ENCODE measurements at places on chromosomes 4 and X.

GRCh38 chrX:130909469-130910136, 6.6 kb upstream of the ENOX2 start:
- no peak for DNase-seq

GRCh38 chr4:69549651-69550050, 53.9 kb upstream of the UGT2B4 start:
- DNase-seq = no peak

DNA sequence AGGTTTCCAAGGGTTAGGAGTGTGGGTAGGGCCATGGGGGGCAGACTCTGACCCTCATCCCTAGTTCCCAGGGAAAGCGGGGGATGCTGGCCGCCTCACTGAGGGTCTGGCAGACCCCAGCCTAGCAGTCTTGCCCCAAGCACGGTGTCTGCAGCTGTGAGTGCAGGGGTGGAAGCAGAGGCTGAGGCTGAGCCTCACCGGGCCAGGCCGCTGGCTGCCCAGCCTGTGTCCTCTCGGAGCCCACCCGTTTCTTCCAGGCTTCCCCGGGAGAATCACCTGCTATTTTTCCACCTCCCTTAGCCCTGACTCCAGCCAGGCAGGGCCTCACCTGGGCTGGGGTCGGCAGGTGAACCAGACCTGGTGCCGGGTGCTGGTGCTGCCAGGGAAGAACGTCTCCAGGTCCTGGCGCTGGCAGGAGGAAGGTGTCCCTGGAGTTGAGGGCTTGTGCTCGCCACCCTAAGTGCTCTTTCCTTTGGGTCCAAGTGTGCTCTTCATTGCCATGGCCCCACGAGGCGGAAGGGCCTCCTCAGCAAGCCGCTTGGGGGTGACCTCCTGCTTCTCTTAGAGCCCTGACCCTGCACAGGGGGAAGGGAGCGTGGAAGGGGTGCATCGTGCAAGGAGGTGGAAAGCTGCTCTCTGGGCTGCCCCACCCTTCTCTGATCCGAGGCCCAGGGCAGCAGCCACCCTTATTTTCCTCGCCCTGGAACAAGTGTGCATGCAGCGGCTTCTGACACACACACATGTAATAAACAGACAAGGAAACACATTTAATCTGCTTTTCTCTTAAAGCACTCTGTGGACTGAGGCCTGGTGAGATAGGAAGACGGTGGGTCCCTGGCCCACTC, 112.7 kb downstream of the FAM53A start:
- DNase-seq = no peak

GRCh38 chr4:62407534-62407933, 1207.4 kb downstream of the ADGRL3 start:
- no peak for DNase-seq

DNA sequence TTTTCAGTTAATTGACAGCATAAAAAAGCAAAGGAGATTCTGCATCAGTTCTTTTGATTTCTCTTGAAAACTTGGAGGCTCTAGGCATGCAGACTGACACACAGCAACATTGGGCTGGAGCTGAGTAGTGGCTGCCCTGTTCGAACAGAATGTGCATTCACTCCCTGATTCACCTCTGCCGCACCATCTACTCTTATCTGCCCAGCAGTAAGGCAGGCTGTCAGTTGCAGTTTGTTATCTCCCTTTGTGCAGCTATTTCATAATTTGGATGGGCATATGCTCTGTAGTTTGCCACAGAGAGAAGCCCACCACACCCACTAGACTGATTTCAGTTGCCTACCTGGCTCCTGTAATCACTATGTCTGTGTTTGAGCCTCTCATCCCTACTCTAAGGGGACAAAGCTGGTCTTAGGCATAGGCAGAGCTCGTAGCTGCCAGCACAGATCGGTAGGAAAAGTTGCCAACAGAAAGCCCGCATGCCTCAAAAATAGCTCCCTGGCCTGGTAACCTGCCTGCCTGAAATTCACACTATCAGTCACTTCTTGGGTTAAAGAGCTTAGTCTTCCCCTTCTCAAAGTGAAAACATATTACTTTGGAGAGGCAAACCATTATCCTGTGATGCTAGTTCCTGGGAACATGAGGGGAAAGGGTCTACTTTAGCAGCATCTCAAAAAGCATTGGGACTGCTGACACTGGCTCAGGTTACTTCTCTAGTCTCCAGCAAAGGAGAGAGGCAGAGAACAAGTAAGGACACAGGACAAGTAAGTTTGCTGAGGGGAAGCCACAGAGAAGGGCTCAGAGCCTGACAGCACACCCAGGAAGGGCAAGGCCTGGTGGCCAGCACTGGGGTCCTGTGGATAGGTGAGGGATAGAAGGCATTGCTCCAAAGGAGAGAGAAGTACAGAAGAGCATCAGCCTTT, 75.9 kb upstream of the TMEM164 start:
- no peak for DNase-seq

DNA sequence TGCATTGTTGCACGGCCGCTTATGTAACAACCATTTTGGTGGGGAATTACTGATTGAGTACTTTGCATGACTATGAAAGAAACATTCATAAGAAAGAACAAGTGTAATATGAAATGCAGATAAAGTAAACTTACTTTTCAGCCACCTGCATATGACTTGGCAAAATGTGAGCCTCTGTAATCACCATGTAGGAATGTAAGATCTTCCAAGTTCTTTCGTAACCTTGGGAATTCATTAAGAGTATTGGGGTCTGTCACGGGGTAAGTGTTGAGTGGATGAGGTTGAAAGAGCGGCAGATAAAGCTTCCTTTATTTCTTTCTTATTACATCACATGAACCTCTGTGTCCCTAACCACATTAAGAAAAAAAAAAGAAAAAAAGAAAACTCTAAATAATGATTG, 348.5 kb upstream of the NR3C2 start:
- no peak for DNase-seq

DNA sequence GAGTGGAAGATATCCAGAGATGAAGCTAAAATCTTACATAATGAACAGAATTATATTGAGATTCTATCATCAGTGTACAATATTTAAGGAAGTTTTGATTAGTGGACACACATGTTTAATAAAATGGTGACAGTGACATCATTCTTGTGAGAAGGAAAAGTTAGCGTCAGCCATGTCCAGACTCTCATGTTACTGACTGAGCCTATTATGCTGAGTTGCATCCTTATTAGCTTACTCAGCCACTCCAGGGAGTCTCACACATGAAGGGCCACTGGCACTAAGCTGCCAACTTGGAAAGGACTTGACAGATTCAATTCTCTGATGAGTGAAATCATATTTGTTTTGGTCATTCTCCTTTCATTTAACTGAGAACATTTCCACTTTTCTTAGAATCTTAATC, 170.6 kb downstream of the BANK1 start:
- DNase-seq = no peak

GRCh38 chrX:13482746-13483541, 86.5 kb upstream of the EGFL6 start:
- no peak for DNase-seq

GRCh38 chr4:47651231-47651630, 166.2 kb downstream of the ATP10D start:
- DNase-seq = no peak

DNA sequence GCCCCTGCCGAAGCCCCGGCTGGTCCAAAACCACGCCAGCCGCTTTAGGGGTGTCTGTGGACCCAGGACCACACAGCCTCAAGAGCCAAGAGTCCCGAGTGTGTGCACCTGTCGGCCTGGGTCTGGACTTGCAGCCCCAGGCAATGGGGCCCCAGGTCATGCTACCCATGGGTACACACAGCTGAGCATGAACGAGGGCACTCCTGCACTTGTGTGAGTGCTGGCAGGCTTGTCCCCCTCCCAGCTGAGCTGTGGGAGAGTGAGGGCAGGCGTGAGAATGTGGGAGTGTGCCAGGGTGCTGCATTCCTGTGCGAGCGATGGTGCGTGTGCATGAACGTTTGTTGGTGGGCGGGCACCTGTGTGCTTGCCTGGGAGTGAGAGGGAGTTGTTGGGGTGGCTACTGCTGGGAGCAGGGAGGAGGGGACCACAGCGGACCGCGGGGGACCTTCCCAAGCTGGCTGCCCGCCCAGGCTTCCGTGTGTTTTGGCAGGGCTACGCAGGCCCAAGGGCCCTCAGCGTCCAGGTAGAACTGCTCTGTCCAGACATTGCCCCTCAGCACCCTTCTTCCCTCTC, 30.8 kb downstream of the BLOC1S4 start:
- no peak for DNase-seq

DNA sequence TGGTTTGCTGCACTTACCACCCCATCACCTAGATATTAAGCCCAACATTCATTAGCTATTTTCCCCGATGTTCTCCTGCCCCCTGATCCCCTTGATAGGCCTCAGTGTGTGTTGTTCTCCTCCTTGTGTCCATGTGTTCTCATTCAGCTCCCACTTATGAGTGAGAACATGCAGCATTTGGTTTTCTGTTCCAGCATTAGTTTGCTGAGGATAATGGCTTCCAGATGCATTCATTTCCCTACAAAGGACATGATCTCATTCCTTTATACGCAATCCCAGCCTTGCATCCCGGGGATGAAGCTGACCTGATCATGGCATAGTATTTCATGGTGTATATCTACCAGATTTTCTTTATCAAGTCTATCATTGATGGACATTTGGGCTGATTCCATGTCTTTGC, 99.0 kb upstream of the DCAF12L2 start:
- DNase-seq = no peak

- no peak for DNase-seq
Measured at GRCh38 chr4:88240297-88240714, 44.1 kb downstream of the PPM1K start.

GRCh38 chr4:89586864-89587263, 250.1 kb downstream of the SNCA start:
- no peak for DNase-seq

- DNase-seq = no peak
Measured at GRCh38 chrX:47571896-47572295, 10.3 kb upstream of the TIMP1 start.

DNA sequence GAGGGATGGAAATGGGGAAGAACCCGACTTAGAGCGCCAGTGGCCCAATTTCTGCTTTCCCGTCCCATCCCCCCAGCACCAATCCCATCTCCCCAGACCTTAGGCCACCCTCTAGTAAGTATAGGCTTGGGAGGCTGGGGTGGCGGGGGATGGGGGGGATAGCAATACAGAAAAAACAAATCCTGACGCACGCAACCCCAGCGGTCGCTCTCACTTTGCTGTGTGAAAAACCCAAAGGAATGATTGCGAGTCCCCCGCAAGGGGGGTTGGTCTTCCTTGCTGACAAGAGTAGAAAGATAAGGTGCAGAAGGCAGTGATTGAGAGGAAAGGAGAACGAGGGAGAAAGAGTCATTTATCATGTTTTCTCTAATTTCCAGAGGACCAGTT, 863 bp downstream of the CPE start:
- DNase-seq = no peak

GRCh38 chrX:115988825-115989224, 181.7 kb upstream of the AGTR2 start:
- no peak for DNase-seq

DNA sequence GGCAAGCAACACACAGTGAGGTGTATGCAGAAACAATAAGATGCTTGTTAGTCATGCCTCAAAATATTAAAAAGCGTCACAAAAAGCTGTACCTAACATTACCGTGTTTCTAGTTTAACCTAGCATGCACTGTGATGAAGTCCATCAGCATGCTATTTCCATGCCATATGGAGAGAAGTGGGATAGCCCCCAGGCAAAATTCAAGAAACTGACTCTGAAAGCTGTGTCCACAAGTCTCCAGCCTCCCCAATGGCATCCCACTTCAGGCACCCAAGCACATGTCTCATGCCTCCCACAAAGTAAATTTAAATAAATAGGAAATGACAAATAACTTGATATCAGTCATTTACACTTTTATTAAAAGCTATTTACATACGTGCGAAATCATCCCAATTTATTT, 10.8 kb downstream of the GABRA2 start:
- no peak for DNase-seq

GRCh38 chrX:129247642-129248041, 275.6 kb downstream of the SMARCA1 start:
- no peak for DNase-seq

GRCh38 chr4:61994036-61994435, 793.9 kb downstream of the ADGRL3 start:
- DNase-seq = no peak

GRCh38 chr4:4853921-4854648, 5.4 kb upstream of the MSX1 start:
- no peak for DNase-seq

DNA sequence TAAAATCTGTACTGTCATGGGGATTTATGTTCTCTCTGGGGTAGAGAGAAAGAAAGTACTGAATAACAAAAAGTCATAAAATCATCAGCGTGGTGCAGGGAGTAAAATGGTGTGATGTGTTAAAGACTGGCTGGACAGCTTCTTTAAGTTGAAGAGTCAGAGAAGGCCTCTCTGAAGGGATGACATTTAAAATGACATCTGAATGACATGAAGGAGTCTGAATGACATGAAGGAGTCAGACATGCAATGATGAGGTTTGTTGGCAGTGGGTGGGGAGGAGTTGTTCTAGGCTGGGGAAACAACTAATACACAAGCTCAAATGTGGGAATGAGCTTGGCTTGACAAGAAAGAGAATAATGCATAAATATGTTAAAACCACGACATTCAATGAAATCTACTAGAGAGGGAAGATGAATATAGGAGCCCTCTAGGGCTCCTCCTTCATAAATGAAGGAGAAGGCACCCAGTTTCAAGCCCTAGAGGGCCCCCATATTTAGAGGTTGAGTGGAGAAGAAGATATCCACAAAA, 63.9 kb upstream of the KIT start:
- no peak for DNase-seq

GRCh38 chr4:120796271-120796670, 126.3 kb downstream of the PRDM5 start:
- no peak for DNase-seq

DNA sequence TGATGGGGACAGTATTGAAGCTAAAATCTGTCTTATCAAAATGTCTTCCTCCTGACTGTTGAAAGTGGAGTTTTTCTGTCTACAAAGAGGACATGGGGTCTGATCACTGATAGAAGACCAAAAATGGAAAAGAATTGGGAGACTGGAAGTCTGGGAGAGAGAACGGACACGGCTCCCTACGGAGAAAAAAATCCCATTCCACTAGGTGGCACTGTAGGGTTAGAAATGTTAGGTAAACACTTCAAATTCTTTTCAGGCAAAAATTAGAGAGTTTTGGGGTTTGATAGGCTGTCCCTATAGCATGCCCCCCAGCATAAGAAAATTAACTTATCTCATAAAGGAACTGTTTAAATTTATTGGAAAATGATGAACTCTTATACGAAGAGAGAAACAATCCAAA, 200.5 kb downstream of the FAM133A start:
- DNase-seq = no peak

DNA sequence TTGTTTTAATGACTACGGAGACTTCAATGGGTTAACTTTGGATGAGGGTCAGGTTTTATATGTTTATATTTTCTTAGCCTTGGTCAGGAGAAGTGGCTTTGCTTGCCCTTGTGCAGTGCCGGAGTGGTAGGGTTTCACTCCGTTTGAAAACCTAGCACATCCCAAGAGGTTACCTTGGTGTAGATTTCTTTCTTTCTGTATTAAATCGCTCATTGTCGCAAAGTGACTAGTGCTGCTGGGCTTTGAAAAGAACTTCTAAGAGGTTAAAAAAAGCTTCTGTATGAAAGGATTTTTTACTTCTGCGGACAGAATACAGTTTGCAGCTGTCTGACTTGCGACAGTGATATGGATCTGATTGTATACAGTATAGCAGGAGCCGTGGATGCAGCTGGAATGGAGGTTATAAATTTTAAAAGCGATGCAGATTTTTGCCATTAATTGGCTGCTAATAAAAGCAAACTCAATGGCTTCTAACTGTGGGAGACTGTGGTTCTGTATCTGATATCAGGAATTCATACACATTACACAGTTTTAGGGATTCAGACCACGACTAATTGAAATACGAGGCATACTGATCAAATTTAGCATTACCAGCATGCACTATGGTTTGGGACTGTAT, 340.9 kb upstream of the PITX2 start:
- DNase-seq = no peak

- no peak for DNase-seq
Measured at GRCh38 chr4:41133454-41134018, 80.8 kb downstream of the APBB2 start.

Measured in cortex of kidney (tissue), 1 donor.